ENCODE measurements at places on chromosomes 1 and 21. TPM values are rescaled to one million over a fixed set of nuclear protein-coding genes. Genes with fewer than 3 reads are reported as not detected.

DNA sequence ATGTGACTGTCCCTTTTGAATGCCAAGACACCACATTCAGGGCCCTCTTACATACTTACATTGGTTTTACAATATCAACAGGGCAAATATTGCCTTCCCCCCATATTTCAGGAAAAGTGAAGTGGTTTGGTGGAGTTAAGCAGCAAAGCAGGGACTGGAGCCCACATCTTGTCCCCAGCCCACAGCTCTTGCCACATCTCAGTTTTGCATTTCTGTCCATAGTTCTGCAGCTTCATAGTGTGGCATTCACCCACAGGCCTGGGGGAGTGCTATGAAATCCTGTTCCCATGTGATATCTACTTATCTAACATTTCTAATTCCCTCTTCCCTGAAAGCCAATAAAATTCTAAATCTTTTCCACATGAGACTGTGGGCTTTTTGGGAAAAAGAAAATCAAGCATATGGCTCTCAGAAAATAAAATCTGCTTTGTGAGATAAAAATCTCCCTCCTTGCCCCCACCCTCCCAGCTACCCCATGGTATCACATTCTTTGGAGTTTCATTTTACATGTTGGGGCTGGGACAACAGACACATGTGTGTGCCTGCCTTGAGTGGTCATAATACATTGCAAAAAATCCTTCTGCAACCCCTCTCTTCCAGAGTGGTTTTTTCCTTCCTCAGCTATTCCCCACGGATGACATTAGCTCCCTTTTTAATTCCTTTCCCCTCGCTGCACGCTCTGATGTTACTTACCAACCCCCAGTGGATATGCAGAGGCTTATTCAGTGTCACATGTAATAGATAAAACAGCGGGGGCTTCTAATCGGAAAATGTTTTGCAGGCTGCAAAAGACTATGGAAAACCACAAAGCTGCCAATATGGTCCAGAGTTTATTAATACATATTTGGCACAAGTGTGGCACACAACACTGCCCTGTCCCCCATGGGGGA lies 20.5 kb upstream of the CD2 start:
- no peak for DNase-seq

- DNase-seq: peak; percentile 47
Observed at GRCh38 chr21:45304476-45304830, 16.8 kb upstream of the POFUT2 start.

DNA sequence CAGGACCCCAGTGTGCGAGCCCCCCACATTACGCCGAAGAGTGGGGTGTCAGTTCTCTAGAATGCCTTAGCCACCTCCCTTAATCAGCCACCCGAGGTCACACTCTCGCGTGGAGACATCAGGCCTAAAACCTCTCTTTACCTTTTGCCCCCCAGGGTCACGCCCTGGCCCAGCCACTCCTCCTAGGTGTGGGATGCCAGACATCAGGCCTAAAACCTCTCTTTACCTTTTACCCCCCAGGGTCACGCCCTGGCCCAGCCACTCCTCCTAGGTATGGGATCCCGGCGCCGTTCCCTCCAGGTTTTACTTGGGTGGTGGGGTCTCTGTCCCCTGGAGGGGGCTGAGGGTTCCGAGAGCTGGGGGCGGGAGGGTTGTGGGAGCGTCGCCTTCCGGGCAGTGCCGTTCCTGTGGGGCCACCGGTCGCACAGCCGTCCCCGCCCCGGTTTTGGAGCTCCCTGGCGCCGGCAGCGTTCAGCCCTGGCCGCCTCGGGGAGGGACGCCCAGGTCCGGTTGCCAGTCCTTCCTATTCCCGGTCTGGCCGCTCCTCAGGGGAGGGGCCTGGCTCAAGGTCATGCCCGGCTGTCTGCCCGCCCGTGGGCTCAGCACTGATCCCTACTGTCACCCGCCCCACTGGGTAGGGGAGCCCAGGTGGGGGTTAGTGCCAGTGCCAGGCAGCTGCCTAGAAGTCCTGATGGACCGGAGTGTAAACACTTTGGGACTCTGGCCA lies 882 bp downstream of the VPS13D start:
- peak; percentile 91 for DNase-seq

DNA sequence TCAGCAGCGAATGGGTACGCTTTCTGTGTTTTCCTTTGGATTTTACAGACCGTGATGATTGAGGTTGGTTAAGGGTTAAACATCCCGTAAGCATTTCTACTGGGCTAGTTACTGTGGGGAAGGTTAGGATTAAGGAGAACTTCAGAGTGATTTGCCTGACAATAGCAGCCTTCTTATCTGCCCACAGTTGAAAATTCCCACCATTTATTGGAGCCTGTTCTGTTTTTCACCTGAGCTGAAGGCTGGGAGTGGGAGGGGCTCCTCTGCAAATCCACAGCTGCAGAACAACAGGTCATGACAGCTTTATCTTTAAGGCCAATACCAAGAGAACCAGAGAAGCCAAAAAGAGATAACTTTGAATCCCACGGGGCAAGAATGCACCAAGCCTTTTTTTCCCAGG lies 168.6 kb downstream of the KAZN start:
- DNase-seq: no peak

GRCh38 chr21:38329162-38329561 lies 72.4 kb downstream of the KCNJ15 start:
- DNase-seq: no peak

GRCh38 chr1:100883963-100884362 lies 10.7 kb downstream of the EXTL2 start:
- no peak for DNase-seq

DNA sequence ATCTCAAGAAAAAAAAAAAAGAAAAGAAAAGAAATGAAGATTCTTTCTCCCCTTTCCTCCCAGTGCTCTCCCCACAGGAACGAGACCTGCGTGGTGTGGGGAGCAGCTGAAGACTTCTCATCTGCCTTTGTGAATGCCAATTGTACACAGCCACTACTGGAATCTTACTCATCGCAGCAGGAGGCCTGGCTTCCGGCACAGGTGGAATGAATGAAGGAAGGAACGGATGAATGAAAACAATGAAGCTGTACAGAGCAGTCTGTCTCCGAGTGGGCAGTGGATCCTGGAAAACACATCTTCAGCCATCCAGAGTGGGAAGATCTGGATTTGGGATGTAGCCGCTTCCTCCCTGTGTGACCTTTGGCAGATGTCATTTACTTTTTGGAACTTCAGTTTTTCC lies 64.9 kb downstream of the RUNX3 start:
- no peak for DNase-seq

DNA sequence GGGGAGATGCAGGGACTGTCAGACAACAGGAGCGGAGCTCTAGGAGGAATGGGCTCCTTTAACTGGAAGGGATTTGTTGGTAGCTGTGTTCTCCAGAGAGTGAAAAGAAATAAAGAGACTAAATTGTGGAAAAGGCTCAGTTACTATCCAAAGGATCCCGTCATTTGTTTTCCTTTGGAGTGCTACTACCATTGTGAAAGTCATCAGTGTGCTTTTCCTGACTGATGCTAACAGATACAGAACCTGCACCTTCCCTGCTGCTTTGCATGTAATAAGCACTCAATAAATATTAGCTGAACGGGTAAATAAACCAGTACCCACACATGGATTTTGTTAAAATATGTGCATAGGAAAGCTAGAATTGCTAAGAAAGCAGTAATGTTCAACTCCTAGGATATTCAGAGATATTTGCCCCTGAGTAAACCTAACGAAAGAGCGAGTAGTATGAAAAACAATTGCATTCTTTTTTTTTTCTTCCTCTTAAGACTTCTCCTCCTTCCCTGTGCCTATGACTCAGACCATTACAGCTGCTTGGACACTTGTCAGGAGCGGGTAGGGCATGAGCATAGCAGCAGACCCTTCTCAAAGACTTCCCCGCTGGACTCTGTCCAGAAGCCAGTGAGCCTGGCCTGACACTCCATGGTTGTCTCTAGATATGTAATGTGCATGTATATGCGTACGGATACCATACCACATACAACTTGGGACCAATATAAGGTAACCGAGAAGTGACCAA lies 41.7 kb downstream of the PTGFRN start:
- no peak for DNase-seq

DNA sequence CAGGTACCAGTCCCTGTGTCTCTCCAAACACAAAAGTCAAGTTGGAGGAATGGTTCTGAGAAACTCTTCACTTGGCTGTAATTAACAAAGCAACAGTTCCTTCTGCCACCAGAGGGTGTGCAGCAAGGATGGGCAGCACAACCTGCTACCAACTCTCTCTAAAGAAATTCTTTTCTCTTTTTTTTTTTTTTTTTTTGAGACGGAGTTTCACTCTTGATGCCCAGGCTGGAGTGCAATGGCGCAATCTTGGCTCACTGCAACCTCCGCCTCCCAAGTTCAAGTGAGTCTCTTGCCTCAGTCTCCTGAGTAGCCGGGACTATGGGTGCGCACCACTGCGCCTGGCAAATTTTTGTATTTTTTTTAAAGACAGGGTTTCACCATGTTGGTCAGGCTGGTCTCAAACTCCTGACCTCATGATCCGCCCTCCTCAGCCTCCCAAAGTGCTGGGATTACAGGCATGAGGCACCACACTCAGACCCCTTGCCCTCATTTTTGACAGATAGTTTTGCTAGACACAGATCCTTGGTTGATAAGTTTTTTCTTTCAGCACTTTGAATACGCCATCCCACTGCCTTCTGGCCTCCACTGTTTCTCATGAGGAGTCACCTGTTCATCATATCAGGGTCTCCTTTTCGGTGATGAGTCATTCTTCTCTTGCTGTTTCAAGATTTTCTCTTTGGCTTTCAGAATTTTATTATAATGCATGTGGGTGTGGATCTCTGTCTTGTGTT lies 12.1 kb upstream of the DEGS1 start:
- no peak for DNase-seq

- no peak for DNase-seq
Observed at GRCh38 chr1:174988986-174989385, 10.8 kb upstream of the CACYBP start.

GRCh38 chr1:246800756-246801155 lies 76.5 kb downstream of the SCCPDH start:
- no peak for DNase-seq

DNA sequence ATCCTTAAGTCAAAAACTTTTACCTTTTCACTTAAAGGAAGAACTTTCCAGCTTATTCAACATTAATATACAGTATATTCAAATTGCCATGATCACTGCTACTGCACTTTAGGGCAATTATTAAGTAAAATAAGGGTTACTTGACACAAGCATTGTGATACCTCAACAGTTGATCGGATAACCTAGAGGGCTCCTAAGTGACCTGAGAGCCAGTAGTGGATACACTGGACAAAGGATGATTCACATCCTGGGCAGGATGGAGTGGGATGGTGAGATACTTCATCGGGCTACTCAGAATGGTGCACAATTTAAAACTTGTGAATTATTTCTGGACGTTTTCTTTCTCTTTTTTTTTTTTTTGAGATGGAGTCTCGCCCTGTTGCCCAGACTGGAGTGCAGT lies 54.5 kb upstream of the PPM1J start:
- no peak for DNase-seq

GRCh38 chr1:190475421-190476141 lies 2.1 kb downstream of the BRINP3 start:
- no peak for DNase-seq

The LCE1C gene
- not detected for total RNA-seq

The SLAMF1 gene
- 0.25 TPM for total RNA-seq

The VHLL gene
- not detected for total RNA-seq

The ETV3L gene
- not detected for total RNA-seq

The SYCP1 gene
- total RNA-seq: not detected

The KCNA3 gene
- 0.62 TPM for total RNA-seq

The PRDM15 gene
- 3.1 TPM for total RNA-seq

Measured in right lobe of liver (tissue), 6 donors.